ENCODE measurements at places on chromosomes 7 and 10. TPM values are rescaled to one million over a fixed set of nuclear protein-coding genes. Genes with fewer than 3 reads are reported as not detected.

Gene CALCR
- not detected for polyA plus RNA-seq

Gene APBB1IP
- 4.3 TPM for polyA plus RNA-seq

Gene MACROH2A2
- 2.7 TPM for polyA plus RNA-seq

Gene HECW1
- polyA plus RNA-seq, result 2.1 TPM

Gene TMEM140
- 5.5 TPM for polyA plus RNA-seq

Gene PHKG1
- polyA plus RNA-seq, result 0.16 TPM

DNA sequence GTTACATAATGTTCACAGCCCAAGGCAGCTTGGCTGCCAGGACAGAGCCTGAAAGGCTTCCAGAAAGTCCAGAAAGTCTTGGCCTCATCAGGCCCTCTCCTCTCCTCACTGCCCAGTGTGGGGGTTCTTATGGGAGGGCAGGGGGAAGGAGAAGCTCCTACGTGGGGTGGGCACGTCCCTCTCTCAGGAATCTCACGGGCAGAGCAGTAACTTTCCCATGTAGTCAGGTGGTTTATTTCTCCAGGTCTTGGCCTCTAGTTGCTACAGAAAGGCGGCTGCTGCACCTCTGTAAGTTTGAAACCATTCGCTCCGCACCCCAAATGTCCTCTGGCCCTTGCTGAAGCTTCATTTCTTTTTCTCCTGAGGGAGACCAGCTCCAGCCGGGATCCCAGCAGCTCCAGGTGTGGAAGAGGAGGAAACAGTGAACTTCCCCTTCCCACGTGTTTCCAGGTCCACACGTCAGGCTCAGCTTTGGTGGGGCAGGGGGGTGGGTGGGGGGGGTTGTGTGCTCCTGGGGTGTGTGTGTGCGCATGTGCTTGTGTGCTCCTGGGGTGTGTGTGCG, 320.3 kb downstream of the WDR37 start:
- DNase-seq, result no peak

DNA sequence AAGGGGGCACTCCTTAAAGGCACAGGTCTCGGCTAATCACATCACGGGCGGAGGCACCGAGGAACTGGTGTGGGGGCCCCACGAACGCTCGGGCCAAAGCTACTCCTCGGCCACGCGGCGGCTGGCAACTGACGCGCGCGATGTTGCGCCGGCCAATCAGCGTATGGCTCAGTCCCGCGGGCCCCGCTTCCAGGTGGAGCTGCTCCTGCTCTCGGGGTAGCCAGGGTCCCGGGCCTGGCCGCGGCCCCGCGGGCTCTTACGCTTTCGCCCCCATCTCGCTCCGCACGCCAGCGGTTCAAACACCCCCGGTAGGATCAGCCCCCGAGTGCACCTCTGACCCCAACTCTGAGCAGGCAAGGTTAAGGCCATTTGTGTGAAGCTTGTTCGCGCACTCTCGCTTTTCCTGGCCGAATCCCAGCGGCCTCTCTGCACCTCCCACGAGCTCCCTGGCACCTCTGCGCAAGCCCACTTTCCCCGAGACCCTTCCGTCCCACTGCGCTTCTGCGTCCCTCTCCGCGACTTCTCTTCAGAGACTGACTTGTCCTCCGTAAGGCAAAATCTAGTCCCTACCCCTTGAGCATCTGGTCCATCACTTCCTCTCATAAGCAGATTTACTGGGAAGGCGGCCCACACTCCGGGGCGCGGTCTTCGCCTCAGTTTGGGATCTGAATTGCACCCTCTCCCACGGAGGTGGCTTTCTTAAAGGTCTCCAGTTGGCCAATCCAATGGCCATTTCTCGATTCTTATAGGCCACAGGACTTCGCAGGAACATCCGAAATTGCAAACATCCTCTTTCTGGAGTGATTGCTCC, 200.9 kb upstream of the TBX20 start:
- DNase-seq, result no peak

GRCh38 chr10:102819054-102819453, 18.2 kb downstream of the CYP17A1 start:
- DNase-seq, result no peak

GRCh38 chr10:59433720-59434428, 71.5 kb upstream of the FAM13C start:
- no peak for DNase-seq

DNA sequence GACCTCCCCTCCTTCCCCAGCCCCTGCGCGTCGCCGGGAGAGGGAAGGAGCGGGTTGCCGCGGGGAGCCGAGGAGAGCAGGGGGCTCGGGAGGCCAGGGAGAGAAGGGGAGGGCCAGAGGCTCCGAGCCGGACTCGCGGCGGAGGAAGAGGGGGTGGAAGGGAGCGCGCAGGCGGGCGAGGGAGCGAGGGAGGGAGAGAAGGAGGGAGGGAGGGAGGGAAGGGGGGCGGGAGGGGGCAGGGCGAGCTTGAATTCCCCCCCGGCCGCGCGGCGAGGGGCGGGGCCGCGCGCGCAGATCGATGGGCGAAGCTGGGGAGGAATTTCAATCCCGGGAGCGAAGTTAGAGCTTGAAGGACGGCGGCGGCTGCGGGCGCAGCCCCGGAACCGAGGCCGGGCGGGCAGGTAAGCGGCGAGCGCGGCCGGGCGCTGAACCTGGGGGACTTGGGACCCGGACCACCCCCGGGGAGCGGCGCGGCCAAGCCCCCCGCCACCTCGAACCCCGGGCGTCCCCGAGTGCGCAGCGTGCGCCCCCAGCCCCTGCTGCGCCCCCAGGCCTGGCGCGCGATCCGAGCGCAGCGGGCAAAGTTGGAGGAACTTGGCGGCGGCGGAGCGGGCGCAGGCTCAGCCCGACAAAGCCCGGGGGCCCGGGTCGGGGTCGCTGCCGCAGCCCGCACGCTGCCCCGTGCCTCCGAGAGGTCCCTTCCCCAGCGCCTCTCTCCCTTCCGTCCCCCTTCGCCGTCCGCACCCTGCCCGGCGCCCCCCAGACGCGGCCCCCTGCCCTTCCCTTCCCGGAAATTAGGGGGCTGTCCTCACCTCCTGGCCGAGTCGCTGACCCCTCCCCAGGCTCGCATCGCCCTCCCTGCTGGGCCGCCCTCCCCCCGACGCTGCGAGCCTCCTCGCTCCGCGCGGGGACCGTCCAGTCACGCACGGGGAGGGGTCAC, at the start of gene ELFN1:
Gene ELFN1, plus strand, starts transcription at position 324 of the 940 bp plus-strand sequence. CDS start 74,320 bp downstream, outside the sequence.
- no peak for DNase-seq

DNA sequence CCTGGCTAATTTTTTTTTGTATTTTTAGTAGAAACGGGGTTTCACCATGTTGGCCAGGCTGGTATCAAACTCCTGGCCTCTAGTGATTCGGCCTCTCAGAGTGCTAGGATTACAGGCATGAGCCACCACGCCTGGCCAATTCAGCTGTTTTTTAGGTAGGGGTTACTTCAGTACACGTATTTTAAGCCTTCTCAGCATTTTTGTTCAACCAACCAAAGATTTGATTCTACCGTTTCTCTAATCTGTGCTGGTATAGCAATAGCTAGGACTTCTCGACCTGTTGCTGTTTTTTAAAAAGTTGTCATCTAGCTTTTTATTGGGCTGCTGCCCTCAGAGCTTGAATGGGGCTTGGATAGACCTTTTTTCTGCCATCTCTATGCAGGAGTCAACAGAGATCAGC, 34.9 kb downstream of the PROSER2 start:
- DNase-seq, result no peak

- DNase-seq, result no peak
Observed at GRCh38 chr7:382043-382400, 92.1 kb downstream of the FOXL3 start.

DNA sequence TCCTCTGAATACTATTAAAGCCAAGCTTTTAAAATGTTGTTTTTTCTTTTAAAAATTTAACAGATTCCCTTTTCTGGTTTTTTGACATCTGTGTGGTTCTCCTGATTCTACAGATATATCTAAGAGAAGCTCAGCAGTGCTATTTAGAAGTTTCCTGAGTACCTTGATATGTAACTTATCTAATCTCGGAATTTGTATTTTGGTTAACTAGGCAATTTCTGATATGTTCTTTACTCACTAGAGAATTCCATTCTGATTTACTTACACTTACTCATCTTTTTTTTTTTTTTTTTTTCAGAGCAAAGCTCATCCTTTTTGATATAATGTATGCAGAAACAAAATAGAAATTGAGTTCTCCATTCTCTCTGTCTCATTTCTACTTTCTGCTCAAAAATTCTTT, 63.8 kb downstream of the PALS2 start:
- no peak for DNase-seq

DNA sequence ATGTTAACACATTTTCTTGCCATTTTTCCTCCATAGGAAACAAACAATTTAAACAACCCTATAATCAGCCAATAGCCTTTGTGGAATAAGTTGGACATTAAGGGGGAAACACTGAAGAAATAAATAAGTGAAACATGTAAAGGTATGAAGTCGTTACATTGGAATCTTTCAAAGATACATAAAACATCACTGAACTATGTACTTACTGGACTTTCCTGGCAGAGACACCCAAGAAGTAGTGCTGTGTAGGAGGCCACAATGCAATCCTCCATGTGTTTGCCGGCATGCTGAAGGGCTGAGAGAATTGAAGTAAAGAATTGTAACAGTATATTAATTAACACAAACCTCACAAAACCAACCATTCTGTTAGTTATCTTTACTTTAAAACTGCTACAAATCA, 76.5 kb upstream of the GRID1 start:
- no peak for DNase-seq

GRCh38 chr7:156650042-156650441, 9.5 kb downstream of the RNF32 start:
- no peak for DNase-seq

GRCh38 chr7:70893971-70894715, 237.8 kb upstream of the GALNT17 start:
- no peak for DNase-seq

GRCh38 chr10:21803374-21803773, 200.2 kb downstream of the DNAJC1 start:
- no peak for DNase-seq

DNA sequence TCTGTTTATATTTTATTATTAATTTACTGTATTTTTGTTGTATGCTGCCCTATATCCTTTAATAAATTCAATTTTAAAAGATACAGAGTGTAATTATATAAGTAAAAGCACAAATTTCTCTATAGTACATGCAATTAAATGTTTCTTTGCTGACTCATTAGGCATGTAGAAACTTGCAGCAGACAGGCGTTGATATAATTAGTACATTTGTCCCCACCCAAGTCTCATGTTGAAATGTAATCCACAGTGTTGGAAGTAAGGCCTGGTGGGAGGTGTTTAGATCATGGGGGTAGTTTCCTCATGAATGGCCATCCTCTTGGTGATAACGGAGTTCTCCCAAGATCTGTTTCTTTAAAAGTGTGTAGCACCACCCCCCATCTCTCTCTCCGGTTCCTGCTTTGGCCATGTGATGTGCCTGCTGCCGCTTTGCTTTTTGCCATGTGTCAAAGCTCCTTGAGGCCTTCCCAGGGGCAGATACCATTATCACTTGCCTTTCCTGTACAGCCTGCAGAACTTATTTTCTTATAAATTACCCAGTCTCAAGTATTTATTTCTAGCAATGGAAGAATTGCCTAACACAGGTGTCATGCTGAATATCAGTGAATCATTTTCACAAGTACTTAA, 63.7 kb downstream of the TSPAN12 start:
- no peak for DNase-seq

DNA sequence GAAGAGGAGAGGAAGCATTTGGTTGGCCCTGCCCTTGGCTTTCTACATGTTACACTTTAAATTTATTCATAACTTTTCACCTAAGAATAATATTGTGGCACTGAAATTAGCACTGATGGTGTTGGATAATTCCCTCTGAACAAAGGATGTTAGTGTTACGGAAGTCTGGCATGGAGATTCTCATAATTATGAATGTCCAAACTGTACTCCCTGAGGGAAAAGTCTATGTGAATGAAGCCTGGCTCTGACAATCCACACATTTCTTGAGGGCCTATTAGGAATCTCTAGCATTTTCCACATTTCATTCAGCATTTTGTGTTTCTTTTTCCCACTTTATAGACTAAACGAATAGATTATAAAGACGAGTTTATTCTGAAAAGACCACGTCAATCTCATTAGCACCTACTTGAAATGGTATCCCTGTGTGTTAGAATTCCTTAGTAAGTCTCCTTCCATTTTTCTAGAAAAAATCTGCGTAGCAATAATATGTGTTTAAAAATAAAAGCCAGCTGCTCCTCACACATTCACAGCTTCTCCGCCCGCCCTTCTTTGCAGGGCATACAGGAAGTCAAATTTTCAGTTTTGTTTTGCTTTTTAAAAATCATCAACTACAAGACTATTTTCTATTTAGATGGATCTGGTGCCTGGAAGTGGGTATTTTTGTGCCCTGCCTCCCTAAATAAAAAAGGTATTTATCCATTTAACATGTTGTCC, 131.8 kb upstream of the PALS2 start:
- DNase-seq, result no peak

DNA sequence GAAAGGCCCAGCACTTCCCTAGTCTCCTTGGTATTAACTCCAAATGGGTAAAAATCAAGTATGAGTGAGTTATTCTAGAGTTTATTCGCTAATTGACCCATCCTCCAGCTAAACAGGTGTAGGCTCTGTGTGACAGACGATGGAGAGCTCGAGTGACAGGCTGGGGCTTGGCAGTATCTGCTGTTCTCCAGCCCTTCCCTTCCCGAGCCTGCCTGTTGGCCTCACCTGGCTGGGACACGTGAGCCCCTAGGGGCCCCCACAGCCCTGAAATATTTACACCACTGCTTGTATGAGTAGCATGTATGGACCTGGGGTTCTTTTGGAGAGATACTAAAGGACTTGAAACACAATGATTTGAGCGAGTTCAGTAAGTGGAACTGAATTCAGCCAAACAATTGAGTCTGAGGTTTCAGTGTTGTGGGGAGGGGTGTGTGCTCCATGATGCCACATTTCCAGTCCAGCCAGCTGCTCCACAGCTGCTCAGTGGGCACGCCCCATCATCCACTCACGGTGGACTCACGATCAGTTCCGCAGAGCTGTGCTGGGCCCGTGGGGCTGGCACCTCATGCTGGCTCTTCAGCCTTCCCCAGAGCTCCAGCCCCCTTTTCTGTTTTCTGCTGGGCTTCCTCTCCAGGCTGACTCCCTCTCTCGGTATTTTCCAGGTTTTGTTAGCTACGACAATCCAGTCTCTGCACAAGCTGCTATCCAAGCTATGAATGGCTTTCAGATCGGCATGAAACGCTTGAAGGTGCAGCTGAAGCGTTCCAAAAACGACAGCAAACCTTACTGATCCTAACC, 283.0 kb downstream of the USP6NL start:
- no peak for DNase-seq

GRCh38 chr7:107372298-107372697, 97.6 kb upstream of the GPR22 start:
- no peak for DNase-seq

GRCh38 chr10:48958598-48959190, 19.1 kb upstream of the LRRC18 start:
- no peak for DNase-seq
